Breast epithelium (tissue), 4 donors: ENCODE measurements at places on chromosomes 3 and 15.

- H3K36me3 ChIP-seq, result no peaks in the 10 kb centered on the region
- no peaks in the 10 kb centered on the region for H3K4me1 ChIP-seq
- H3K4me3 ChIP-seq, result peak overlapping the region; percentile 53
- H3K27ac ChIP-seq, result peak overlapping the region; percentile 99
Measured at GRCh38 chr15:96326328-96327154, 4.0 kb upstream of the NR2F2 start.

DNA sequence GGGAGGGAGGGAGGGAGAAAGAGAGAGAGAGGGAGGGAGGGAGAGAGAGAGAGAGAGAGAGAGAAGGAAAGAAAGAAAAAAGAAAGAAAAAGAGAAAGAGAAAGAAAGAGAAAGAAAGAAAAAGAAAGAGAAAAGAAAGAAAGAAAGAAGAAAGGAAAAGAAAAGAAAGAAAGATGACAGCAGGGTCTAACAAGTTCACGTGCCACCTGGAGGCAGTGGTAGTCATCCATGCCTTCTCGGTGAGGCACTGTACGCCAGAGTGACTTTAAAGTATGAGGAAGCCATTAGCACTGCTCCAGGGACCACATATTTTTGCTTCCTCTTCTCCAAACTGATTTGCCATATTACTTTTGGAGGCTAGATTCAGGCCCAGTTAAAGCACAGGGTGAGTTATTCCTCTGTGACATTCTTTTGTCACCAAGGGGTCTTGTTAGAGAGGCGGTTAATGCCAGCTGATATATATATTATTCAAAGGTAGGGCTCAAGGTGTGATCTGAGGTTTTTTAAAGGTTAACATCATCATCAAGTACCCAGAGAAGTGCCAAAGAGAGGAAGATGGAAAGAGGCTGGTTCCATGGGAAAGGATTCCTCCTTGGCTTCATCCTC, at the start of gene HTR3D:
HTR3D (plus strand) TSS at position 556 of the 606 bp plus-strand sequence; CDS start at position 556, 0 bp downstream.
- DNase-seq, result no peak
- no peaks in the 10 kb centered on the region for H3K27me3 ChIP-seq
- H3K27ac ChIP-seq, result no peak within 1 kb of the TSS
- H3K4me1 ChIP-seq, result no peaks in the 10 kb centered on the region
- no peaks in the 10 kb centered on the region for H3K36me3 ChIP-seq
- H3K4me3 ChIP-seq, result no peak within 1 kb of the TSS

DNA sequence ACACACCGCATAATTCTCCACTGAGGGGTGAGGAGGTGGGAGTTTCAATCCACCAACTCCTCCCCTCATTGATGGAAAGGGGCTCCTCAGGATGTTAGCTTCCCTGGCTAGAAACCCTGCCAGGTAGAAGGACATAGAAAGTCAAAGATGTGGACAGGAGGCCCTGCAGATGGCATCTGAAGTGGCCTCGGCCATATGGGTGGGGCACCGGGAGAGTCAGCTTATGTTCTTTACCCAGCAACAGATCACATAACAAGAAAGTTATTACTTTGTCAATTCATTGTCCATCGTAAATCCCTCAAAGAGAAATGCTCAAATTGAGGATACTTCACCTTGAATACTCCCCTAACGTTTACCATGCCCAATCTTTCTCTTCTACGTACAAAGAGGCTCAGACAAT, 97.3 kb upstream of the ARHGEF3 start:
- no peaks in the 10 kb centered on the region for H3K27me3 ChIP-seq
- no peak overlapping the region for H3K4me3 ChIP-seq
- DNase-seq, result no peak
- no peaks in the 10 kb centered on the region for H3K36me3 ChIP-seq

DNA sequence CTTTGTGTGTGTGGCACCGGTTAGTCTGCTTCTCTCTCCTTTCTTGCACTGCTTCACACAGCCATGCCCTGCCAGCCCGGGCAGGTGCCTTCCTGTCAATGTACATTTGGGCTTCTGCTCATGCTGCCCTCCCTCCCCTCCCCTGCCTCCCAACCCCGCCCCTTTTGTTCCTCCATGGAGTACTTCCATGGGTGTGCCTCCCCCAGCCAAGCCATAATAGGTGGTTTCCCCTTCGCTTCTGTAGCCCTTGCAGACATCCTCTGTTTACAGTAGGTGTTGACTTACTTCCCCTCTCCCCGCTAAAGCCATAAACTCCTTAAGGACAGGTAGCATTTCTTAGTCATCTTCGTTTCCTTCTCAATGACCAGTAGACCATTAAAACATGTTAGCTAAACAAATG, 31.8 kb upstream of the CRTC3 start:
- H3K36me3 ChIP-seq, result peaks cover 10% of the 10 kb centered on the region
- no peak overlapping the region for H3K27ac ChIP-seq
- no peak for DNase-seq
- no peaks in the 10 kb centered on the region for H3K4me1 ChIP-seq

GRCh38 chr15:66241087-66241907, 12.3 kb downstream of the MEGF11 start:
- H3K4me1 ChIP-seq, result no peaks in the 10 kb centered on the region
- no peak overlapping the region for H3K4me3 ChIP-seq
- no peak for DNase-seq
- H3K36me3 ChIP-seq, result no peaks in the 10 kb centered on the region
- peaks cover 2% of the 10 kb centered on the region for H3K27me3 ChIP-seq

- no peaks in the 10 kb centered on the region for H3K4me1 ChIP-seq
- H3K27me3 ChIP-seq, result no peaks in the 10 kb centered on the region
- H3K27ac ChIP-seq, result no peak overlapping the region
Measured at GRCh38 chr3:122921791-122922651, 105.5 kb downstream of the SEMA5B start.

DNA sequence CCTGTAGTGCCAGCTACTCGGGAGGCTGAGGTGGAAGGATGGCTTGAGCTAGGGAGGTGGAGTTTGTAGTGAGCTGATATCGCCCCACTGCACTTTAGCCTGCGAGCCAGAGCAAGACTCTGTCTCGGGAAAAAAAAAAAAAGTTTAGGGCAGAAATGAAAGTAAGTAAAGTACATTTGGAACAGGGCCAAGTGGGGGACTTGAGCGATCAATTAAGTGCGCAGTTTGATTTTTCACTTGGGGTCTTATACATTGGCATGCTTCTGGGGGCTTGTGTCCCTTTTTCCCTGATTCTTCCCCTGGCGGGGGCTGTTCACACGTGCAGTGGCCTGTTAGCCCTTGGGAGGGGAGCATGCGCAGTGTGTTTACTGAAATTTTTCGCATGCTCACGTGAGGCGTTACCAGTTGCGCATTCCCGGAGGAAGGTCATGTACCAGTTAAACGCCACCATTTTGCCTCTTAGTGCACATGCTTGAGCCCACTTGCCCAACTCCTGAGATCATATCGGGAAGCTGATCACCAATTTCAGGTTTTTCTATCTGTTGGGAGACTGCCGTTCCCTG, 42.0 kb downstream of the GALNT15 start:
- DNase-seq, result no peak
- H3K27me3 ChIP-seq, result no peaks in the 10 kb centered on the region
- no peak overlapping the region for H3K27ac ChIP-seq

- H3K27ac ChIP-seq, result no peak overlapping the region
- no peak overlapping the region for H3K4me3 ChIP-seq
- H3K36me3 ChIP-seq, result no peaks in the 10 kb centered on the region
Measured at GRCh38 chr3:151268267-151269235, 9.8 kb downstream of the P2RY14 start.

DNA sequence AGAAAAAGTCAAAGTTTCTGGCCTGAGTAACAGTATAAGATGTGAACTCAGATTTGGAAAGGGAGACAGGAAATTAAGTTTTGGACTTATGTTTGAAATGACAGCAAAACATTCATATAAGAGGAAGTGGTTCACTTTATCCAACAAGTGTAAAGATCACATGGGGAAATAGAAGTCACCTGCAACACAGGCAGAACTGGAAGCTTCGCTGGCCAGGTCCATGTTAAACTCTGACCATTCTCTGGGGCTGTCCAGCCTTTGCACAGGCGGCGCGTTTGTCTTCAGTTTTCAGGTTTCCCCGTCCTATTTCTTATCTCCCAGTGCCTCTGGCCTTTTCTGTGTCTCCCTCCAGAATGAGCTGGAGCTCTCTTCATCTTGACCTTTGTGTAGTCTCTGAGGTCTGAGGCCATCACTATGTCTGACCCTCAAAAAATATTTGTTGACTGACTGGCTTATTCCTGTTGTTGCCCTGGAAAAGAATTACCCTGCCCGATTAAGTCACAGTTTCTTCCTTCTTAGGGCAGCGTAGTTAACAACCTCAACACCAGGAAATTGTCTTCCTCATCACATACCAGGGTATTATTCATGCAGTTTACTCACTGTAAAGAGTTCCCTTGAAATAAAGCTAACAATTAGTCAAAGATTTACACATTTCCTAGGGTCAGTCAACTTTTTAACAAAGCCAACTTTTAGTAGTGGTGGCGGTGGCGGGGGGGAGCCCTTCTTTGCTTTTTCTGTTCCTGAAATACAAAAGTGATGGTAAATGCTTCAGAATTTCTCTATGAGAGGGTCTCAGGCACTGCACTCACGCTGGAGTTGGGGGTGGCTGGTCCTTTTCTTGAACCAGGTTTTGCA, 959 bp upstream of the RASA2 start:
- DNase-seq, result no peak
- H3K36me3 ChIP-seq, result no peaks in the 10 kb centered on the region
- H3K4me3 ChIP-seq, result peak overlapping the region; percentile 91
- peaks cover 3% of the 10 kb centered on the region for H3K4me1 ChIP-seq
- H3K27ac ChIP-seq, result peak overlapping the region; percentile 100

DNA sequence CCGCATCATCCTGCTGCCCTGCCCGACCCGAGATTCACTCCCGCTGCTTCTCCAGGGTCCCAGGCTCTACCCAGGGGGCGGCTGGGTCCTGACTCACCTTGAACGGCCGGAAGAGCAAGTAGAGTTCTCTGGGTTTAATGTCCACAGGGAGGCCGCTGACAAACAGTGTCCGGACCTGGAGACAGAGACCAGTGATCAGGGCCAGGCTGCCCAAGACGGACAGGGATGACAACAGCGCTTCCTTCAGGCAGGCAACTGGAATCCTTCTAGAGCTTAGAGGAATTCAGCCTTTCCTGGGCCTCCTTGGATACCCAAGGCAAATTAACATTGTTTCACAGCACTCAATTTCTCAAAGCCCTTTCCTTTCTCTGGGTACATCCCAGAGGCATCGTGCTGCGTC, 23.9 kb downstream of the RBPMS2 start:
- no peaks in the 10 kb centered on the region for H3K27me3 ChIP-seq
- no peaks in the 10 kb centered on the region for H3K36me3 ChIP-seq

- no peak overlapping the region for H3K27ac ChIP-seq
- H3K36me3 ChIP-seq, result no peaks in the 10 kb centered on the region
- H3K4me1 ChIP-seq, result no peaks in the 10 kb centered on the region
- H3K4me3 ChIP-seq, result no peak overlapping the region
- no peaks in the 10 kb centered on the region for H3K27me3 ChIP-seq
Measured at GRCh38 chr15:62727501-62727900, 315.0 kb upstream of the TPM1 start.

DNA sequence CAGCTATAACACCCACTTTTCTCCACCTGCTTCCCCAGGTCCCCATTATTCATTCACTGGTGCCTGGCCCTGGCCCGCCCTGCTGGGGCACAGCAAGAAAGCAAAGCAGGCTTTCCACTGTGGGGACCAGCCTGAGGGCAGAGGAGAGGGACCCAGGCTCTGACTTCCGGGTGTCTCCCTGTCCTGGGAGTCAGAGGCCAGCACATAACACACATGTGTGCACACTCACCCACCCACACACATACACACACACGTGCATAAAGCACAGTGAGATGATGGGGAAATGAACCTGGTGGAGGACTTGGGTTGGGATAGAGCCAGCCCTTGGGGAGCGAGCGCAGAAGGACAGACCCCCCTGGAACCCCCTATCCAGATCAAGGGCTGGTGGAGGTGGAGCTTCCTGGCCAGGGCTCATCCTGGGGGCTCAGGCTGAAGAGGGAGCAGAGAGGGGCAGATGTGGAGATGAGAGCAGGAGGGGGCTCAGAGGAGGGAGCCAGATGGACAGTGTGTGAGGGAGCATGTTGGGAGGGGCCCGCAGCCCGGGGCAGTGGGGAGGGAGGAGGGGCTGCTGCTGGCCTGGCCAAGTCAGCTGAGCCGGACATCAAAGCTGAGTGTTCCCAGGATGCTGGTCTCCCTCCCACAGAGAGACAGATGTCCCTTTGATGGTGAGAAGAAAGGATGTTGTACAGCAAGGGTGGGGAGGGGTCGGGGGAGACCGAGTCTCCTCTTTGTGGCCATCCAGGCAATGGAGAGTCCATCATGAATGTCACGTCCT, 78.2 kb downstream of the LINGO1 start:
- no peak overlapping the region for H3K4me3 ChIP-seq
- H3K27me3 ChIP-seq, result no peaks in the 10 kb centered on the region
- H3K36me3 ChIP-seq, result no peaks in the 10 kb centered on the region
- H3K27ac ChIP-seq, result no peak overlapping the region
- DNase-seq, result no peak

DNA sequence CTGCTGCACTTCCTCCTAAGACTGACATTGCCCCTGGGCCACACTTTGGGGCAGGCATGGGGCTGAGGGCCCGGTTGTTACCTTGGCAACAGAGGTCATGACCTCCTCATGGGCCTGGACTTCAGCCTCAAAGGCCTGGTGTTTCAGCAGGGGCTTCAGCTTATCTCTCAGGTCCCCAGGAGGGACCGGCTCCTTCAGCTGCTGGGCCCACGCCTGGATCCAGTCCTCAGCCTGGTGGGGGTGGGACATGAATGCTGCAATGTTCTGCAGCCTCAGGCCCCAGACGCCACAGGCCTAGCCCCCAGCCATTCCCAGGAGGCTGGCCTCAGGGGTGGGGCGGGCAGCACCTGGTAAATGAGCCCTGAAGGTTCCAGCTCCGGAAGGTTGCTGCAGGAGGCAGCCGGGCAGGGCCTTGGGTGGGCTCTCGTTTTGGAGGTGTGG, 27.6 kb downstream of the SPTBN5 start:
- DNase-seq, result no peak
- H3K27me3 ChIP-seq, result no peaks in the 10 kb centered on the region
- H3K4me3 ChIP-seq, result no peak overlapping the region
- no peaks in the 10 kb centered on the region for H3K4me1 ChIP-seq

- H3K27me3 ChIP-seq, result no peaks in the 10 kb centered on the region
- DNase-seq, result no peak
- no peaks in the 10 kb centered on the region for H3K36me3 ChIP-seq
- peak overlapping the region; percentile 93 for H3K4me3 ChIP-seq
Measured at GRCh38 chr3:52456800-52457183, 1.4 kb downstream of the NISCH start.

DNA sequence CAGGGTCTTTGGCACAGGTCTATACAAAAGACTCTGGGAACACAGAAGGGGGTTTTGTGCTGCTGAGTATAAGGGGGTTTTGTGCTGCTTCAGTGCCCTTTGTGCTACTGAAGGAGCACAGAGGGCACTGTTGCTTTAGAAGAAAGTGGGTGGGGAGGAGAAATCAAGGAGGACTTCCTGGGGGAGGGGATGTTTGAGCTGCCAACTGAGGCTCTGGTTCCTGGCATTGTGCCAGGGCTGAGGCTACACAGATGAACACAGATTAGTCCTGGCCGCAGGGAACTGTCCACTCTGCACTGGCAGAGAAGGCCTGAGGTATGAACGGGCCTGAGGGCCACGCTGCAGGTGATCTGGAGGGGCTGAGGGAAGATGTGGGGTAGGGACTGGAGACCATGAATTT, 32.2 kb upstream of the SEC13 start:
- H3K4me1 ChIP-seq, result no peaks in the 10 kb centered on the region
- no peak overlapping the region for H3K4me3 ChIP-seq
- H3K27ac ChIP-seq, result no peak overlapping the region
- no peak for DNase-seq
- no peaks in the 10 kb centered on the region for H3K36me3 ChIP-seq
- no peaks in the 10 kb centered on the region for H3K27me3 ChIP-seq

GRCh38 chr3:154178172-154178571, 57.0 kb downstream of the ARHGEF26 start:
- no peaks in the 10 kb centered on the region for H3K36me3 ChIP-seq
- no peak for DNase-seq
- H3K27me3 ChIP-seq, result no peaks in the 10 kb centered on the region
- H3K27ac ChIP-seq, result no peak overlapping the region
